ENCODE measurements at places on chromosomes 5 and 9.

GRCh38 chr5:82445726-82446335 is 167.7 kb upstream of the RPS23 start:
- DNase-seq = no peak

- DNase-seq = no peak
These were observed 45.6 kb downstream of the USP20 start for GRCh38 chr9:129880654-129881546.

GRCh38 chr5:6750951-6751685 is 37.9 kb downstream of the TENT4A start:
- DNase-seq = no peak

DNA sequence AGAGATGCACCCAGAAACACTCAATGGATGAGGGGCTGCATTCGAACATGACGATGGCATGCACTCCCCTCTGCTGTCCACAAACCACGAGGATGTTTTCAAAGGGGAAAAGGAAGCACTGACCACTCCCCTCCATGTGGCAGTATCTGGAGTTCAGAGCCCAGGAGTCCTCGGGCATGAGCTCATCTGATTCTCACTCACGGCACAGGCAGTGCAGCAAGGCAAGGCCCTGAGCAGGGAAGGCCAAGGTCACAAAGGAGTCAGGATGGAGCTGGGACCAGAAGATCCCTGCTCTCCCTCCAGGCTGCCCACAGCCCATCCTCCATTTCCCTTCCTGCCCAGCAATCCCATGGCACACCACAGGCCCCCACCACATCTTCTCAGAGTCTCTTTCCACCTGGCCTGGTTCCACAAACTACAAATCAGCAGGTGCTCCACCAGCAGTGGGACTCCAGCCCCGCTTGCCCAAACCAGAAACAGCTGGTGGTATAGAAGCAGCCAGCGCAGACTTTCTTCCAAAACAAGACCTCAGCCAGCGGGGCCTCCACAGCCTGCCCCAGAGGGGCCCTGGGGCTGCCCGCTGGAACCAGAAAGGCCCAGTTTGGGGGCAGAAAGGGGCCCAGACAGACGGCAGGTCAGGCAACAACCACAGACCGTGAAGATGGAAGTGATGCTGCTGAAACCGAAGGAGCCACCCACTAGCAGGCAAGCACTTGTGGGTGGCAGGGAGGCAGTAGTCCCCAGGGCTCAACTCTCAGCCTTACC is 12.2 kb downstream of the TNIP1 start:
- DNase-seq = no peak

DNA sequence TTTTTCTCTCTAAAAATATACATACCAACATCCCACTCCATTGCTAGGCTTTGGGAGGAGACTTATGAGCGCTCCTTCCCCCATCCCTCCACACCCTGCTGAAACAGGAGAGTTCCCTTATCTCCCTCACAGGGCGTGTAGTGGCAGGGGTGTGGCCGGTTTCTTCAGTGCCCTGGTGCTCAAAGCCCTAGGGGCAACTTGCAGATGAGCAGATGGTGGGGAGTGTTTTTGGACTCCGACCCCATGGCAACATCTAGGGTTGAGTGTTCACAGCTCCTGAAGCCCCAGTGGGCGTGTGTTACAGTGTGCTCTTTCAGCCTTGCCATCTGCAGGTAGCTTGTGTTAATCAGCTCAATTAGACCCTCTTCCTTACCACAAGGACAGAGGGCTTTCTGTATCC is 409.5 kb downstream of the MAT2B start:
- DNase-seq = no peak

- no peak for DNase-seq
These were observed 66.4 kb downstream of the AUH start for GRCh38 chr9:91295357-91295756.

- DNase-seq = peak; percentile 41
These were observed 78.7 kb downstream of the ACTL7B start for GRCh38 chr9:108776920-108777639.

- DNase-seq = peak; percentile 16
These were observed 5.7 kb upstream of the BHMT start for GRCh38 chr5:79105868-79106267.

- DNase-seq = no peak
These were observed 34.5 kb downstream of the BAAT start for GRCh38 chr9:101350285-101350684.

- DNase-seq = no peak
These were observed 54.5 kb upstream of the TGFBR1 start for GRCh38 chr9:99050292-99050911.

- peak; percentile 15 for DNase-seq
These were observed 52.2 kb downstream of the SLC36A1 start for GRCh38 chr5:151499501-151500035.

- DNase-seq = no peak
These were observed 54.1 kb downstream of the SLC1A3 start for GRCh38 chr5:36660397-36661049.

- no peak for DNase-seq
These were observed 126.4 kb upstream of the CXCL14 start for GRCh38 chr5:135705141-135705631.

- peak; percentile 39 for DNase-seq
These were observed 230.3 kb downstream of the AUH start for GRCh38 chr9:91131433-91131839.

DNA sequence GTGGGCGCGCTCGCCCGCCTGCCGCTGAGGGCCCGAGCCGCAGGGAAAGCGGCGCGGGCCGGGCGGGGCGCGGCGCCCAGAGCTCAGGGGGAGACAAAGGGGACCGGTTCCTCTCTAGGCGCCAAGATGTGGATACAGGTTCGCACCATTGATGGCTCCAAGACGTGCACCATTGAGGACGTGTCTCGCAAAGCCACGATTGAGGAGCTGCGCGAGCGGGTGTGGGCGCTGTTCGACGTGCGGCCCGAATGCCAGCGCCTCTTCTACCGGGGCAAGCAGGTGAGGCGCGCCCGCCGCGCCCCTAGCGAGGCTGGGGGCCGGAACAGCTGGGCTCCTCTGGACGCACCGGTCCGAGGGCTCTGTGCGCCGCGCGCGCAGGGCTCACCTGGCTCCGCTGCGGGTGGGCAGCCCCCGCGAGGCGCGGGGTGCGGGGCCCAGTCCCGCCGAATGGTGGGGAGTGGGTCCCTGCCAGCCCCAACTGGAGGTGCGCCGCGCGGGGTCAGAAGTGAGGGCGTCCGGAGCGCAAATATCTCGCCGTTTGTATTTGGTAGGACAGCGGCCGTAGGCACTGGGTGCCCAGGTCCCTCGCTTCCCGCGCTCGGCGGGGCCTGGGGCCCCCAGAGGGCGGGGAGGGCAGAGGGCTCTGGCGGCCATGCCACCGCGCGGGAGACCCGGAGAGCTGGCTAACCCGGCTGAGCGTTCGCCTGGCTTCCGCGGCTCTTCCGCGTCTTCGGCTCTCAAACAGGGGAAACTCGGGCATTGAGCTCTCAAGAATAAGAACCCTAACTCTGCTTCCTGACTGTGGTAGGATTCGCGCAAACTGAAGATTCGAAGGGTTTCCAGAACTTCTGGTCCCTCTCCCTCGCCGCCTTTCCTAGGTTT is 607 bp downstream of the UHRF2 start:
- no peak for DNase-seq

Data from Kasumi-1 (cell line).